Central memory CD4-positive, alpha-beta T cell (primary cell): ENCODE measurements at places on chromosomes 6 and 20.

- no peak for DNase-seq
Measured at GRCh38 chr6:132136981-132137380, 185.8 kb upstream of the CCN2 start.

GRCh38 chr20:57536771-57537724 is 12.1 kb upstream of the CTCFL start:
- no peak for DNase-seq

DNA sequence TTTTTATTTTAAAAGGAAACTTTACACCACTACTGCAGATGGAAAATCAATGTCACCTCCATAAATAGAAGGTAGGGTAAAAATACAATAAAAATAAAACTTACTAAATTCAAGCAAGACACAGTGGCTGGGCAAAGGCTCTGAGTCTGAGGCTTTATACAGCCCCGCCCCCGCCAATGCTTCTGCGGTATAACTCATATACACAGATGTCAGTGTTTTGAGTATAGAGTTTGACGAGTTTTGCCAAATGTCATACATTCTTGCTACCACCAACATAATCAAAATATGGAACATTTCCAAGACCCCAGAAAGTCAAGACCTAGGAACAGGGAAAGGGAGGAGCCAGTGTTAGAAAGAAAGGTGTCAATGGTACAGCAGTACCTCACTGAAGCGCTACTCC is 12.8 kb downstream of the NFATC2 start:
- DNase-seq: peak; percentile 47

DNA sequence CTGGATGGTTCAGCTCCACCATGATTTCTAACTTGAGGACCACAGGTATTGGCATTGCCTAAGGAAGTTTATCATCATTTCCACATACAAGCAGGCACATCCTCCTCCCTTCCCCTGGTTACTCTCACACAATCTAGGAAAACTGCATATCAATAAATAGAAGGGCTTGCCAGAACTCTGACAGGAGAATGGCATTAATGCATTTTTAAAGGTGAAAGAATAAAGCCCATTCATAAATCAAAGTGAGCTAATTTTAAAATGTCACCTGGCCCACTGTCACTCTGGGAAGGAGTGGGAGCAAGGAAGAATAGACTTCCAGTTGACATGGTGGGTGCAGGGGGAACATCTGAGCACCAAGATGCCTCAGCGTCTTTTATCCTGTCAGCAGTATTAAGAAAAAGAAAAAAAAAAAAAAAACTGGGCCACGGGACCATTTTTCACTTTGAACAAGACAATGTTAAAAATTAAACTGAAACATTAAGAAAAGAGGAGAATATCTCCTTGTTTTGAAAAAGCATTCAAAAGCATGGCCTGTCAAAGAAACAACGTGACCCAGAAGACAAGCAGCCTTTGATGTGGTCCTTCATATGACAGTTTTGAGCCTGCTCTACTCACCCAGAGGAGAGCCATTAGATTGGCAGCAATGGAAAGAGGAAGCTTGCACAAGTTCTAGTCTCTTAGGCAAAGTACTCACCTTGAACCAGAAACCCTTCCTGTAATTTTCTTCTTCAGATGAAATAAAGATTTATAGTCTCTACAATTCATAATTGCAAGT is 39.3 kb upstream of the SMLR1 start:
- no peak for DNase-seq

GRCh38 chr6:118216751-118217150 is 309.7 kb downstream of the SLC35F1 start:
- no peak for DNase-seq

DNA sequence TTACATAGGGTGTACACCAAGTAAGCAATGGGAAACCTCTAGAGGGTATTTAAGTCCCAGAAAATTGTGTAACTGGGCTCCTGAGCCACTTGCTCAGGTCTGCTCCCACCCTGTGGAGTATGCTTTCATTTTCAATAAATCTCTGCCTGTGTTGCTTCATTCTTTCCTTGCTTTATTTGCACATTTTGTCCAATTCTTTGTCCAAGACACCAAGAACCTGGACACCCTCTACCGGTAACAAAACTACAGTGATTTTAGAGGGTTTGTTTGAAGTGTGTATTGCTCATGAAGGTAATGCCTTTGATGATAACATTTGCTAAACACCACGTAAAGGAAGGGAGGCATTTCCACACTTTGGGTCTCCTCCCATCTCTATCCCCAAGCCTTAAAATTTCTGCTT is 46.2 kb downstream of the MYB start:
- no peak for DNase-seq

- DNase-seq: no peak
Measured at GRCh38 chr6:25981568-25982263, 19.1 kb downstream of the TRIM38 start.

DNA sequence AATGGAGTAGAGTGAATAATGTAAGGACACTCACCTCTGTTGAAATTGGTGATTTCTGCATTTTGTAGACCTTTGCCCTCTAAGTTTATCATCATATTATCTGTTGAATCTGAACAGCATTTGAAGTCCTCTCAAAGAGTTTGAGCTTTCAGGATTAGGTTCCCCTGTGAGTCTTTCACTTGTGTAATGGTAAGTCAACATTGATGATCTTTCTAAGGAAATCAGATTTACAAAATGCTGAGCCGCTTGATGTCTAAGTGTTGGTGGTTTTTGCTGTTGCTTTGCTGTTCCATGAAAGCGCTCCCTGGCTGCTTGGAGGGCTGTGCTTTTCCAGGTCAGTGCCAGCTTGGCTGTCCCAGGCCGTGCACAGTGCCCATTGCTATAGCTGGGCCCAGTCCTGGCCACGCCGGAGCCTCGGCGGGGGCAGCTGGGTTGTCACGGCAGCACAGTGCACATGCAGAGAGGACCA is 33.8 kb upstream of the KIF25 start:
- DNase-seq: no peak

- no peak for DNase-seq
Measured at GRCh38 chr6:166420351-166420750, 37.6 kb upstream of the MPC1 start.

DNA sequence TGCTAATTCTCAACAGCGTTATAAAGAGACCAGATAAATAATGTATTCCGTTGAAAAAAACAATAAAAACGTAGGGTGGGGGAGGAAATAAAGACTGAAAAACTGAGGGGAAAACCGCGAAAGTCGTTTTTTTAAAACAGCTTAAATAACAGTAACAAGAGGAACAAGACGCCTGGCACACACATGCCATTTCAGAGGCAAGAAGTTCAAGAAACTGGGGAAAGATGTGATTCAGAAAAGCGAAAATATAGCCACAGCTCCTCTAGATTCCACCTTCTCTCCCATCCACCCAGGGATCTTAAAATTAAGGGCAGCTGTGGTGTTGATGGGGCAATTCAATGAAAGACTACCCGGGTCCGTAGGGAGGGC is 1.3 kb downstream of the EPB41L2 start:
- DNase-seq: no peak

GRCh38 chr6:85113934-85114580 is 335.8 kb upstream of the NT5E start:
- no peak for DNase-seq

DNA sequence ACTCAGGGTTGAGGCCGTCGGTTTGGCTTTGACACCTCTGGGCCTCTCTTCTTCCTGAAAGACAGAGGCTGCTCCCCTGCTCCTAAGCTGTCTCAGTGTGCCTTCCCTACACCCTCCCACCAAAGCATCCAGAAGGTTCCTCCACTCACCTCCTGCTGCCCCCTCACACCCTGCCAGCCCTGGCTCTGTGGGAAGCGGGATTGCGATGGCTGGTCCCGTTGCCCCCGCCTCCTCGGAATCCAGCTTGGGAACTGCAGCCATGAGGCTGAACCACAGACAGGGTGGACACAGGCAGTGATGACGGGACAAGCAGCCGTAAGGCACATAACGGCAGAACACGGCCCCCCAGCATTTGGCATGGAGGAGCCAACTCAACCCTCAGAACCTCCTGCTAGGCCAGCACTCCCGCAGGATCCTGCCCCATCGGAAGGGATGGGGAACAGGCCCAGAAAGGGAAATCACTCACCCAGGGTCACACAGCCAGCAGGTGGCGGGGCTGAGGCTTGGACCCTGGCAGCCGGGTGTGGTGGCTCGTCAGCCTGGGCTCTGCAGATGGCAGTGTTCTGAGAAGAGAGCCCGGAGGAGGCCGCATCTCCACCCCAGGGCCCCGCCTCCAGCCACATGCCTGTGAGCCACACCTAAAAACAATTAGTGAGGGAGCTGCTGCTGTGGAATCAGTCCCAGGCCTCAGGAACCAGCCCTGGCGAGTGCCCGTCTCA is 139.6 kb downstream of the PHACTR3 start:
- DNase-seq: no peak

- DNase-seq: no peak
Measured at GRCh38 chr20:9736373-9736772, 102.5 kb downstream of the PAK5 start.

DNA sequence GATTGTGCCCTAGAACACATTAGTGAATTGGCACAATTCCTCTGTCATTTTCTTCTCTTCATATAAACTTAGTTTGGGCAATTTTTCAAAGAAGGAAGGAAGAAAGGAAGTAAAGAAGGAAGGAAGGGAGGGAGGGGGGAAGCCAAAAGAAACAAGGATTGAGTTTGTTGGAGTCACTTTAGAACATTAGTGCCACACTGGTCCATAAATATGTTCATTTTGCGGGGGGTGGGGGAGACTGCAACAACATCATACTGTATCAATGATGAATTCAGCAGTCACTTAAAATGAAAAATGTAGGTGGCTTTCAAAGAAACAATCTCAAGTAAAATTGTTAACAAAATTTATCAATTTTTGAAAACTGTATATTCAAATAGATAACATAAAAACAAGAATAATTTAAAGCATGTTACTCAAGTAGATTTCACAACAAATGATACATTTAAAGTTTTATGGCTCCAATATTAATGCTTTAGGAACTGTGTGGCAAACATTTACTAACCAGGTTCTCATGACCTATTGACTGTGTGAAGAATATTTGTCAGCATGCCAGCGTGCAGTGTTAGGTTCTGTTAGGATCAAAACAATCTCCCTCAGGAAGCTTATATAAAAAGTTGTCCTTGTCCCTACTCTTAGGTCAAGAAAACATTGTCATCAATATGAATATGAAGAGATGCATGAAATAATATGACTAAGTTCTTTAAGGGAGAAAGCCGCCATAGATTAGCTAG is 208.1 kb upstream of the AGPAT4 start:
- no peak for DNase-seq

GRCh38 chr20:63863798-63864544 is 1.1 kb upstream of the TPD52L2 start:
- peak; percentile 77 for DNase-seq

- no peak for DNase-seq
Measured at GRCh38 chr6:169250660-169251059, 3.0 kb downstream of the THBS2 start.

- no peak for DNase-seq
Measured at GRCh38 chr6:2862712-2863181, 21.1 kb upstream of the SERPINB1 start.

DNA sequence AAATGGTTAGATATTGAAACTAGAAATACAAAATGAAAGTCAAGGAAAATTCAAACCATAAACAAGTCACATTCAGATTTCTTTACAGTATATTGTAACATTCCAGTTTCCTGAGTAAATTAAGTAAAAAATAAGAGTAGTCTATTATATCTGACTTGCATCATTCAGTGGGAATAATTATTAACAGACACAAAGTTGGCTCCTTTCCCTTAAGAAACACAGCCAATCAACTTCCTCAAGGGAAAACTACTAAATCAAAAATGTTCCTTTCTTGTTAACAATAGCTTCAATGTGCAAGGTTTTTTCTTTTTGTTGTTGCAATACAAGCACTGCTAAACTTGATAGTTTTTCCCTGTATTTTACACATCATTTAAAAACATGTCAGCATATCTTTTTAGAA is 33.2 kb downstream of the DNAAF9 start:
- DNase-seq: no peak

GRCh38 chr6:149925974-149926777 is 3.3 kb upstream of the RAET1G start:
- DNase-seq: peak; percentile 51

GRCh38 chr6:166308033-166308768 is at the start of gene PRR18:
Gene PRR18, minus strand, starts transcription at chr6:166308392. Its CDS starts 250 bp downstream, at chr6:166308142.
- DNase-seq: no peak

- DNase-seq: no peak
Measured at GRCh38 chr20:6074145-6074561, 20.3 kb upstream of the LRRN4 start.

DNA sequence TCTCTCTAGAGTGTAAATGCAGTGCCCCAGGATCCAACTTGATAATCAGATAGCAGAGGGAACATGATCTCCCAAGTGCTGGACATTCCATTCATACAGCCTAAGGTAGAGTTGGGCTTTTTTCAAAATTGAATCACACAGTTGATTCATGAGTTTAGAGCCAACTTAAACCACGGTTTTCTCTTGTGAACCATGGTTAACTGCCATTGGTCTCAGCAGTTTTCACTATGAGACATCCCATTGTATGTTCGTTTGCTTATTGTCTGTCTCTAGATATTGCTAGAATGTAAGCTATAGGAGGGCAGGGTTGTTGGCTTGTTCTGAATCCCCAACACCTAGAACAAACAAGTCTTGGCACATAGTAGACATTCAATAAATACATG is 37.2 kb upstream of the TAF8 start:
- no peak for DNase-seq

DNA sequence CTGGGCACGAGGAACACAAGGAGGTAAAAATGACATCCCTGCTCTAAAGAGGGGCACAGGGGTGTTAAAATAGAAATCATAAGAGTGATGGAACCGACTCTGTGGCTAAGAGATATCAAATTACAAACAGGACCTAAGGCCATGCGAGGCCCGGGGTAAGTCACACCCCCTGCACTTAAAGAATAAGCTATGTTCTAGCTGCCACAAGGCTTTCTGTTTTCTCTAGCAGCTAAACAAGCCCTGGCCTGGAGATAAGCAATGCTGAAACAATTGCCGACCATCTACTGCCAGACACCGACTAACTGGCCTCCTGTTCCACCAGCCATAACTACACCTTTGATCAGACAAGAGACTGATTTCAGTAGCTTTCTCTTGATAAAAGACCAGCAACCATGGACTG is 32.4 kb downstream of the MDGA1 start:
- DNase-seq: no peak

DNA sequence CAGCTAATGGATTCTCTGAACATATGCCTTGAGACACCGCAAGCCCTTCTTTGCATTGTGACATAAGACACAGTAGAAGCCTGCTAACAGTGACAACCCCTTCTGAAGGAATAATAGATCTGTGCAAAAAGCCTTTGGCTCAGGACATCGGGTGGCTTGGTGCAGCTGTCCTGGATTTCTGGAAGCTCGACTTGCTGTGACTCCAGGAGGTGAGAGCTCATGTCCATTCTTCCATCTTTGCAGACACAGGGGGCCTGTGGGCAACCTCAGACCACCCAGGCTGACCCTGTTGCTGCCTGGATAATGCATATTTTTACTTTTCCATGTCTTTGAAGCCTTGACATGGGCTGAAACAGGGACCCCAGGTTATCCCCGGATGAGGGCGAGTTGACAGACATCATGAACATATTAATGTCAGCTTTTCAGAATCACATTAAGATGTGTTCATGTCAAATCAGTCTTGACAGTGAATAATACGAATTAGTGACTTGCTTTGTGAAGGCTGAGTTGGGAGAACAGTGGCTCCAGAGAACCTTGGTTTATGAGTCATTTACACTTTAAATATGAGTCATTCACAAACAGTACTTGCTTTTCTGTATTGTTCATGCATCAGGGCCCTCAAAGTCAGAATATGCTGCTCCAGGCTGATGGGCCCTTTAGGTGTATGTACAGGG is 66.8 kb upstream of the IYD start:
- no peak for DNase-seq

GRCh38 chr20:48288930-48289507 is 503.7 kb upstream of the SULF2 start:
- no peak for DNase-seq

GRCh38 chr6:167152862-167153261 is 4.9 kb downstream of the GPR31 start:
- DNase-seq: no peak

- peak; percentile 24 for DNase-seq
Measured at GRCh38 chr20:20083807-20084206, 31.5 kb downstream of the CFAP61 start.
